ENCODE measurements at places on chromosomes 7 and 10. TPM values are rescaled to one million over a fixed set of nuclear protein-coding genes. Genes with fewer than 3 reads are reported as not detected.
A peak's percentile ranks its signal among the peaks of the same experiment; 100 is the strongest.

- H3K4me1 ChIP-seq, result peaks cover 22% of the 10 kb centered on the region
- peaks cover 27% of the 10 kb centered on the region for H3K27me3 ChIP-seq
- H3K36me3 ChIP-seq, result no peaks in the 10 kb centered on the region
Observed at GRCh38 chr7:295155-296154, 5.5 kb downstream of the FOXL3 start.

GRCh38 chr10:12019283-12019971 lies 23.2 kb downstream of the UPF2 start:
- H3K27me3 ChIP-seq, result no peaks in the 10 kb centered on the region
- DNase-seq, result no peak
- H3K4me1 ChIP-seq, result peaks cover 3% of the 10 kb centered on the region
- no peak overlapping the region for H3K27ac ChIP-seq

The CCDC172 gene
- polyA plus RNA-seq, result not detected

GRCh38 chr7:132061937-132062336 lies 505.5 kb upstream of the PODXL start:
- no peak overlapping the region for H3K4me3 ChIP-seq
- peaks cover 3% of the 10 kb centered on the region for H3K27me3 ChIP-seq
- H3K27ac ChIP-seq, result no peak overlapping the region
- DNase-seq, result no peak

- H3K27ac ChIP-seq, result no peak overlapping the region
- peaks cover 3% of the 10 kb centered on the region for H3K4me1 ChIP-seq
- no peaks in the 10 kb centered on the region for H3K36me3 ChIP-seq
- no peak for DNase-seq
Observed at GRCh38 chr10:94107191-94107590, 113.5 kb downstream of the PLCE1 start.

The WASHC2A gene
- polyA plus RNA-seq, result 59.4 TPM

- H3K27ac ChIP-seq, result no peak overlapping the region
- H3K4me1 ChIP-seq, result peaks cover 3% of the 10 kb centered on the region
Observed at GRCh38 chr7:140326116-140326928, 72.0 kb downstream of the SLC37A3 start.

DNA sequence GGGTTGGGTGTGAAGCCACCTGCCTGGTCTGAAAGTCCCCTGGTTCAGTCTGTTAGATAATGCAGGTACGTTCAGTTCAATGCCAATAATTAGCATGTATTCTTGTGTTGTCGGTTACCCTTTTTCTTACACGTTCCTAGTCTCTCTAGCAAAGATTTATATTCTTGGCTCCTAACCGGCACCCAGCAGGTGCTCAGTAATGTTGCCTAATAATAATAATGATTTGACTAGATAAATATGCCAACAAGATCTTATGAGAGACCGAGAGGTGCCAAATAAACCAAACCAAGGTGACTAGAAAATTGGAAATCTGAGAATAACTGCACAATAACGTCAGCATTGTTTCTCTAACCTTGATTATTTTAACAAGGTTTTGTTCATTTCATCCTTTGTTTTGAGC lies 1.1 kb upstream of the SMIM30 start:
- H3K4me1 ChIP-seq, result no peaks in the 10 kb centered on the region
- no peaks in the 10 kb centered on the region for H3K27me3 ChIP-seq
- no peak overlapping the region for H3K27ac ChIP-seq

GRCh38 chr10:106799776-106800175 lies 364.7 kb downstream of the SORCS1 start:
- no peak overlapping the region for H3K4me3 ChIP-seq
- DNase-seq, result no peak
- H3K4me1 ChIP-seq, result no peaks in the 10 kb centered on the region
- H3K36me3 ChIP-seq, result no peaks in the 10 kb centered on the region

GRCh38 chr7:47404010-47404409 lies 177.9 kb downstream of the TNS3 start:
- peaks cover 90% of the 10 kb centered on the region for H3K36me3 ChIP-seq
- no peaks in the 10 kb centered on the region for H3K27me3 ChIP-seq
- H3K4me3 ChIP-seq, result no peak overlapping the region
- no peak for DNase-seq
- peaks cover 21% of the 10 kb centered on the region for H3K4me1 ChIP-seq

The CFAP46 gene
- 0.75 TPM for polyA plus RNA-seq

DNA sequence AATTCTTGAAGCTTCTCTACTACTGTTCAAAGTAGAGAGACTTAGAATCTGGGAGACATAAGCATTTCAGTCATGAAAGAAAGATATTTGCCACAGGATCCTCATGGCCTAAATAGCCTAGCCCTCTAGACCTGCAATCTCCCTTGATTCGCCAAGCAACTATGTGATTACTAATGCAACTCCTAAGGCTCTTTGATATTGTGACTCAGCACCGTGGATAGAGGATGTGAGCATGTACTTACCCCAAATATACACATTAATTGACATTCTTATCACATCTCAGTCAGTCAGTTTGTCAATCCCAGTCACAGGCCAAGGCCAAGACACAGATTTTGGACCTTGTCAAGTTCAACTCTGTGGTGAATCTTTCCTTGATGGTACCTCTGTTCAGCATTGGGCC lies 42.6 kb downstream of the GPR37 start:
- no peaks in the 10 kb centered on the region for H3K4me1 ChIP-seq
- H3K36me3 ChIP-seq, result no peaks in the 10 kb centered on the region
- H3K4me3 ChIP-seq, result no peak overlapping the region
- H3K27me3 ChIP-seq, result no peaks in the 10 kb centered on the region
- H3K27ac ChIP-seq, result no peak overlapping the region

DNA sequence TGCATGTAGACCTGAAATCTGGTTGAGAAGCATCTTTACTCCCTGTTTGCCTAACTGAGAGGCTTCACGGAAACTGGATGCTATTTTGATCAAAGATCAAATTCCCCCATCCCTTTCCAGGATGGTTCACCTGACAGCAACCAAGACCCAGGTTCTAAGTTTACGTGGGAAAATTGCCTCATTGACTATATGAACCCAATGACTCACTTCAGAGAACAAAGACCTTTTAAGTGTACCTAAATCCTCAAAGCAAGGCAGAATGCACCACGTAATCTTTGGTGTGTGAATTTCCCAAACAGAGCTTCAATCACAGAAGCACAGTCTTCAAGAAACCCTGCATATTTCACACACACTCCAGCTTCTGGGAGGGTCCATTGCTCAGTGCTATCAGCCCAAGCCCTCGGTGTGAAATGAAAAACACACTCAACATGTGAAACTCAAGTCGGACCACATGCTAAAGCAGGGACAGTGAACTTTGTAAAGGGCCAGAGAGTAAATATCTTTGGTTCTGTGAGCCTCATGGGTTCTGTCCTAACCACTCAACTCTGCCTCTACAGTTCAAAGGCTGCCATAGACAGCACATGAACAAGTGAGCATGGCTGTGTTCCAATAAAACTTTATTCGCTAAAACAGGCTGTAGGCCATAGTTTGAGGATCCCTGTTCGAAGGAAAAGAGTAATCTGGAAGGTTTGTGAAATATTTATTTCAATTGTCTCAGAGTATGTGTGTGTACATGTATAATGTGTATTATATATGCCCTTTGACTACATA lies 275.6 kb upstream of the FOXK1 start:
- H3K27ac ChIP-seq, result no peak overlapping the region
- no peaks in the 10 kb centered on the region for H3K36me3 ChIP-seq
- no peaks in the 10 kb centered on the region for H3K27me3 ChIP-seq
- no peak overlapping the region for H3K4me3 ChIP-seq

The CASP7 gene
- 31.3 TPM for polyA plus RNA-seq

DNA sequence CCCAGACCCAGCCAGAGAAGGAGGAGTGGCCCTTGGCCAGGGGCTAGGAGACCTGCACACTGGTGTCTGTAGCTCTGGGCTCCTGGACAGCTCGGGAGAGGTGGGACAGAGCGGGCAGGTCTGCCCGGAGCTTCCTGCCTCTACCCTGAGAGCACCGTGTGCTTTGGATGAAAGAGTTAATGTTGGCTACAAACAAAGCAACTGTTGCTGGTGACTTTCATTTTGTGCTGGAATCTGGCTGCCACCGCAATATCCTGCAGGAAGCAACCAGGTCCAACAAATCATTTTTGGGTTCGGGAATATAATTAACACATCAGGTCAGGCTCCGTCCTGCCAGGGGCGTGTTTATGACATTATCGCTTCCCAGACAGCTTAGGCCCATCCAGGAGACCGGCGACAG lies 441.8 kb upstream of the MKI67 start:
- DNase-seq, result no peak
- H3K4me1 ChIP-seq, result no peaks in the 10 kb centered on the region
- H3K27ac ChIP-seq, result no peak overlapping the region
- H3K27me3 ChIP-seq, result no peaks in the 10 kb centered on the region

DNA sequence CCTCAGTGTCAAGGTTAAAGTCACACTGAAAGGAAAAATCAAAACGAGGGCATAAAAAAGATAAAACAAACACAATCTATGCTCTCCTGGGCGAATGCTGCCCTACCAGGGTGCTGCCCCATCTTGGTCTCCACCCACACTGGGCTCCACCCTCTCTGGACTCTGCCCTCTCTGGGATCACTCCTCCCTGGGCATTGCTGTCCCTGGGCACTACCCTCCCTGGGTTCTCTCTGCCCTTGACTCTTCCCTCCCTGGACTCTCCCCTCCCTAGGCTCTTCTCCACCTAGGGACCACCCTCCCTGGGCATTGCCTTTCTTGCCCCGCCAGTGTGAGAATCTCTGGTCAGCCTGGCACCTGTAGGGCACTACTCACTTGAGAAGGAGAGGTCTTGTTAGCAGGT lies 8.6 kb downstream of the GDF2 start:
- no peak overlapping the region for H3K4me3 ChIP-seq
- peak; percentile 72 for DNase-seq
- H3K36me3 ChIP-seq, result no peaks in the 10 kb centered on the region
- H3K27ac ChIP-seq, result no peak overlapping the region

The HNRNPH3 gene
- 252 TPM for polyA plus RNA-seq
